Fibroblast of gingiva (primary cell): ENCODE measurements at places on chromosomes 5 and 9.

DNA sequence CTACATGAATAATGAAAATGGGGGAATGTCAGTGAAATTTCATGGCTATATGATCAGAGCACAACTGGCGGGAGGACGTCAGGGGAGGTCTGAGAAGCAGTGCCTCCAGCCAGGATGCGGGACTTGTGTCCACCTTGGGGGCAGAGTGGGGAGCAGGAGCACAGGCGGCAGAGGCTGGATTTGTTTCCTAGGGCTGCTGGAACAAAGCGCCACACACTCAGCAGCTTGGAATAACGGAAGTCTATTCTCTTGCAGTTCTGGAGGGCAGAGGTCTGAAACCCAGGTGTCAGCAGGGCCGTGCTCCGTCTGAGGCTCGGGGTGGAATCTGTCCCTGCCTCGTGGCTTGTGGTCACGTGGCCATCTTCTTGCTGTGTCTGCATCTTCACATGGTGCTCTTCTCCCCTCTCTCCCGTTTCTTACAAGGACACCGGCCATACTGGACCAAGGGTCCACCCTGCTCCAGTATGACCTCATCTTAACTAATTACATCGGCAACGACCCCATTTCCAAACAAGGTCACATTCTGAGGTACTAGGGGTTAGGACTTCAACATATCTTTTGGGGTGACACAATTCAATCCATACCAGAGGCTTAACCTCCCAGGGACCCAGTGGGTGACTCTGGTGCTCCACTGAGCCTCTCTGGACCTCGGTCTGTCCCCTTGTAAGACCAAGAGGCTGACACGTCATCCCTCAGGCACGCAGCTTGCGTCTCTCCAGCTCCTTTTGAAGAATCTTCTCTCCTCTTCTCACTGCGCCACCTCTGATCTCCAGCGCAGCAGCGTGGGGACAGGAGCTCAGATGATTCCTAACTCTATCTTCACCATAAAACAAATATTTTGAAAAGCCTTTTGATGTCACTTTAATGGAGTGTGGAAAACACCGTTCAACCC is 202.5 kb downstream of the CDK5RAP2 start:
- DNase-seq, result no peak

DNA sequence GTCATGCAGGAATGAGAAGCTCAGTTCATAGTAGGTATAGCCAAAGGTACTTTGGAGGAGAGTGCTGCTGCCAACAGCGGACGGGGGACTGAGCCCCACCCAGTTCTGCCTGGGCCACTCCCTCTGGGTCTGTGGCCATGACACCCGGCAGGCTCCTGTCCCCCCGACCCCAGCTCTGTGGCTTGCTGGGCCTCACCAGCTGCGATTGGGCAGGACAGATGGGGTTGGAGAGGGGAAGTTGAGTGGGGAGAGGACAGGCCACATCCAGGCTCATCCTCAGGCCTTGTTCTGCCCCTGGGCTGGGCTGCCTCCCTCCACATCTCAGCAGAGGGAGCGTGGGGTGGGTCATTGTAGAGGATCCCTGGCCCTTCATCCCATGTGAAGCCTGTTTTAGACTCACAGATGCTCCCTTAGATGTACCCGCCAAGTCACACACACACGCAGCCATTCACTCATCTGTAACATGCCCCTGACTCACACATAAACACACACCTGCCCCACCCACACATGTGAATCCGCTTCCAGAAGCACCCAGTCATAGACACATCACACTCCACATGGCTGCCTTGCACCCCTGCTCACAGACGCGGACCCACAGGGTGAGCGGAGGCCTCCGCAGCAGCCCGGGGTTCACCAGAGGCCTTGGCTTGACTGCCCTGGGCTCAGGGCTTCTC is 48.8 kb downstream of the NTNG2 start:
- DNase-seq, result no peak

DNA sequence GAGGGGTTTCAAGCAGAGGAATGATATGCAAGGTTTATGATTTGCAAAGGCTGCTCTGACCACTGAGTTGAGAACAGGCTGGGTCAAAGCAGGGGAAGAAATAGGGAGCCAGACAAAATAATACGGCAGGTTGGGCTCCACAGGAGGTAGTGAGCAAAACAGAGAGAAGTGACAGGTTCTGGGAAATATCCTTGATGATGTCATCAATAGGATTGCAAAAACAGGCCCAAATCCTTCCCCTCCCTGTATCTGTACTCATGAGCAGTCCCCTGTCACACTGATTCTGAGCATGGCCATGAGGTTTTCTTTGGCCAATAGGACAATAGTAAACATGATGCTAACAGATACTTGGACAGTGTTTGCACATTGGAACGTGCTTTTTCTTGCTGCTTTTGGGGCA is 471.8 kb upstream of the BRINP1 start:
- no peak for DNase-seq

DNA sequence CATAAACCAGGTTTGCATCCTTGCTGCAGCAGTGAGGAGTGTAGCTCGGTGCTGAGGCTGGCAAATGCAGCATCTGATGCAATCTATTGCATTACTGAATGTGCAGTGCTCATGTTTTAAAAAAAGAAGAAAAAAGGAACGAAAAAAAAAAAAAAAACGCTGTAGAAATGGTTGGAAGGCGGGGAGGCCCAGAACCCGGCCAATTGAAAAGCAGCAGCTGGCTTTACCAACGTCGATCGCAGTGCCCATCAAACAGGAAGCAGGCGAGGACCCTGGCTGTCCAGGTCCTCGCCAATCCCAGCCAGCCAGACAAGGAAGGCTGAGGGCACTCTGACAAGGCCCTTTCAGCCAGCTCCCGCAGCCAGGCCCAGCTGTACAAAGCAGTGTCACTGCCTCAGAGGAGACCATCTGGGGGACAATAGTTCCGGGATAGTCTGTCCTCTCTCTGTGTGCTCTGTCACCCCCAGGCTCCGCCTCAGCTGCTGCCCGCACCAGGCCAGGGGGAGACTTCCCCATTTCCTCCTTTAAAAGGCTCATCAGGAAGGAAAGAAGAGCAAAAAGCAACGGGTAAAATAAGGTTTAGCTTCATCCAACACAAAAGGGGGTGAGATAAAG is 21.8 kb upstream of the CPEB4 start:
- DNase-seq, result no peak

DNA sequence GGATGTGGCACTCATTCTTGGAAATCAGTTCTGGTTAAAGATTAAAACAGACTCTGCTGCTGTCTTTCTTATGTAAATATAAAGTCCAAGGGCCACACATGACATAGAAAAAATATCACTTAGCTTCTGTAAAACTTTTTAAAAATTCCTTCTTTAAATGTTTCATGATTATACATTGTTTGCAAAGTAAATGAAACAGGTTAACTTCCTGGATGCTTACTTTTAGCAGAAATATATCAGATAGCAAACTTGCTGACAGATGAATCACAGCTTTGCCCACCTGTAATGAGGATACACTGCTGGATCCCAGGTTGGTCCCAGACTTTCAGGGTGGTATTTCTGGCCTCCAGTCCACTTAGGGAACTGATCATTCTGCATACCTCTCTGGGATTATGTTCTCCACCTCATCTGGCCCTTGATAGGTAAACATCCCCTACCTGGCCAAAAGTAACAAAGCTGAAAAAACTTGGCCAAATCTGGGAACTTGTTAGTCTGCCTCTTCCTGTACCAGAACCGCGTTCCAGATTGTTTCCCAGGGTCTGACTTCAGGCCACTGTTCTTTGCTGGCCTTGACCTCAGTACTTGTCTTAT is 340.5 kb downstream of the ADGRV1 start:
- DNase-seq, result no peak

DNA sequence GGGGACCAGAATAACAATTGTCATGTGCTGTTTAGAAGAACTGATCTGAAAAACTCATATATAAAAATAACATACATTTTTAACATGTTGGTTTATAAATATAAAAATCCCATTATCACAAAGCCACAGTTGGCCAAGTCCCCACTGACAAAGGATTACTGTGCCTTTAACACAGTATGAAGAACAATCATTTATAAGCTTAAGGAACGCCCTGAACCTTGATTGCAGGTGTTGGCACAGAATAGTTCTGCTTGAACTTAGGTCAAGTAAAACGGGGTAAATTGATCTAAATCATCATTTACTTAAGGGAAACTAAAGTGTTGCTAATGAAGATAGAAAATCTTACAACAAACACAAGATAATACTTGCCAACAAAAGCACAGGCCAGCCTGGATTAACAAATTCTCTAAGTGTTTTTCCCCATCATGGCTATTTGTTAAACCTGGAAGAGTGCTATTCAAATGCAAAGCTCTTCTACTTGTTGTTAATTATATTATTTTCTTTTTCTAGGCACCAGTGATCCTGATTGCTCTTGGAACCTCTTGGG is 46.1 kb downstream of the ASTN2 start:
- no peak for DNase-seq

DNA sequence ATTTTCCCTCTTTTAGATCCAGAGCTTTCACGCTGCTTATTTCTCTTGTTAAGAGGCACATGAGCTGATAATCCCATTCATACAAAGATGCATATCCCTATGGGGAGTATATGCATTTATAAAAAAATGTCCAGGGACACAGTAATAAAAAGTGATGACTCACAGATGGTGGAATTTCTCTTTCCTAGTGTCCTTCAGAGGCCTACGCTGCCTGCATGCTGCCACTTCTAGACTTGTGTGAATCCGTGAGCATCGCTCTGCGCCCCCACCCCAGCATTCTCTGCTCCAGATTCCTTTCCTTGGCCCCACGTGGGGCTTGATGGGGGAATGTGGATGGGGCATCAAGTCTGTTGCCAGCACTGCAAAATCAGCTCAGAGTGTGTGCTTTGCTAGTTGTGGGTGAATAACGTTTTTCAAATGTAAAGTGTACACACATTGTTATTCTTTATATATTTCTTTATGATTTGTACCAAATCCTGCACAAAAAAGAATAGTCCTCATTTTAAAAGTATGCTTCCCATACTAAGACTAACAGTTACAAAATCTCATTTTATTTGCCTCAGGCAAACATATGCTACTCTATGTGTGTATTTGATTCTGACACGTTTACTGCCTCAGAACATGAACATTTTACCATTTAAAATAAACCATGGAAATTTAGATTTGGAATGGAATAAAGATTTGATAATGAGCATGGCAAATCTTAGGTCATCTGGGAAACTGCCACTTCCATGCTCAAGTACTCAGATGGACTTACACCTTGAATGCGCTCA is 22.4 kb upstream of the RASGRF2 start:
- DNase-seq, result no peak

DNA sequence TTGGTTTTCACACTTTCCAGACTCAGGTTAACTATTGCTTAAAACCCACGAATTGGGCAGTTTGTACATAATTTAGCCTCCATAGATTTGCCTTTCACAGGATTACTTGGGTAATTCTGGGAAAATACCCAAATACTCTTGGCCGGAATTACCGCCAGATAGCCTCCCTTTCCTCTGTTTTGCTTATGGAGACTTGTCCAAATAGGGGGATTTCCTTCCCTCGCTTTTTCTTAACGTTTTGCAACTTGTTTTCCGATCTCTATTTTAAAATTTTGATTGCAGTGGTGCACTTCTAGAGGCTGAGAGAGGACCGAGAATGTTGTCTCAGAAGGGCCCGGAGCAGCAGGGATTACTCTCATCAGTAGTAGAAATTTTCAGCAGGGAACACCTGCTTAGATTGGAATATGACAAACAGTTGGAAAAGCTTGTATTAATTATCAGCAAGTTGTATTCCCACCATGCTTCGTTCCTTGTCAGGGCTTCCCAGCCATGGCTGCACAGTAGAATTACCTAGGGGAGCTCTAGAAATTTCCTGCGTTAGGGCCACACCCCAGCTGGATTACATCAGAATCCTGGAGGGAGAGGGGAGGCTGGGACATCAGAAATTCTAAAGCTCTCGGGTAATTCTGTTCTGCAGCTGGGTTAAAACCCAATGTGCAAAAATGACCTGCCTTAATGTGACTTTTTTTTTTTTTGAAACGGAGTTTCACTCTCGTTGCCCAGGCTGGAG is 329.1 kb downstream of the SH3GL2 start:
- DNase-seq, result no peak

- DNase-seq, result no peak
Observed at GRCh38 chr9:11676821-11677220, 1016.4 kb upstream of the TYRP1 start.

DNA sequence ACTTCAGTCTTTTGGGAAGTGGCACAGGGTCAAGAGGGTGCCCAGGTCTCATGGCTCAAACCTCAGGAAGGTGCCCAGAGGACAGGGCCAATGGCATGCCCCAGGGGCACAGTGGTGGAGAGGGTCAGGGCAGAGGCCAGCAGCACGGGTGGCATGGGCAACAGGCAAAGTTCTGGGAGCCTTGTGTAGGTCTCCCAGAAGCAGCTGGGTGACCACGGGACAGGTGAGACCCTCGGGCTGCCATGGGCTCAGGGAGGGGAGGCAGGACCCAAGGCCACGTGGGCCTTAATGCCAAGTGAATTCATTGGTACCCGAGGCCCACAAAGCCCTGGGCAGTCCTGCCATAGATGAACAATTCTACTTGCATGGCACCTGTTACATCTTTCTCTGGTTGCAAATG is 72.4 kb upstream of the ADAMTS2 start:
- DNase-seq, result no peak

- DNase-seq, result no peak
Observed at GRCh38 chr9:68847765-68848164, 142.7 kb downstream of the PIP5K1B start.

GRCh38 chr9:35906923-35907699 is 1.1 kb downstream of the HRCT1 start:
- peak; percentile 95 for DNase-seq

DNA sequence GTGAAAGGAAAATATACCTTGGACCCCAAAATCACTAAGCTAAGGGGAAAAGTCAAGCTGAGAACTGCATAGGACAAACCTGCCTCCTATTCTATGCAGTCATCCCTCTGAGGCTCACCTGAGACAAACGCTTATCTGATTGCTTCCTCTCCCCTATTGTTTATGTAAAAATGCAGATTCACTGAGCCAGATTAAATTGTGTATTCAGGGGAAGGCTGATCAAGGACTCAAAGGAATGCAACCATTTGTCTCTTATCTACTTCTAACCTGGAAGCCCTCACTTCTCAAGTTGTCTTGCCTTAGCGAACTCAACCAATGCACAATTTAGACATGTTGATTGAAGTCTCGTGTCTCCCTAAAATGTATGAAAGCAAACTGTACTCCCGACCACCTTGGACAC is 13.3 kb downstream of the SPARC start:
- no peak for DNase-seq

- no peak for DNase-seq
Observed at GRCh38 chr5:37841203-37841602, 1.4 kb upstream of the GDNF start.

DNA sequence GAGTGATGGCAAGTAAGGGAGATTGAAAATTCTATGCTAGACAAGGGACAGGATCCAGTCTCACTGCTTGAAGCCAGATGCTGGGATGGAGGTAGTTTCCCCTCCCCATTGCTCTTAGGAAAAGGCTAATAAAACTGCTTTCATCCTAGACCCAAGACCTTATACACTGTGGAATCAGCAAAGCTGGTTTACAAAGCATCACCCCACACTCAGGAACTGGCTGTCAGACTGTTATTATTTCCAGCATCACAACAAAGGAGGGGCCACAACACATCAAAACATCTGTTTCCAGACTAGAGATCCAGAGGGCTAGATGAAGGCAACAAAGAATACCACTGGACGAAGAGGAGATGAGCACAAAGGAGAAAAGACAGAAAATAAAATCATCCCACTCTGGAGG is 364.6 kb upstream of the PTGER4 start:
- no peak for DNase-seq

GRCh38 chr5:157652377-157652692 is at the start of gene SOX30:
TSS of gene SOX30 (minus strand) at chr5:157652438. CDS start at chr5:157652078, 360 bp downstream.
- DNase-seq, result no peak
